Esophagus squamous epithelium (tissue), 5 donors: ENCODE measurements at places on chromosomes 11 and 22.

- DNase-seq = no peak
Observed at GRCh38 chr11:121039971-121040613, 16.2 kb downstream of the TBCEL start.

- DNase-seq = no peak
Observed at GRCh38 chr11:8841899-8842298, 69.1 kb upstream of the AKIP1 start.

GRCh38 chr22:25368271-25368670 is 148.8 kb downstream of the CRYBB2 start:
- no peak for DNase-seq

GRCh38 chr11:101299210-101299609 is 169.6 kb upstream of the PGR start:
- DNase-seq = no peak

GRCh38 chr22:21032037-21032867 is at the start of gene SLC7A4:
Gene SLC7A4 (minus strand): TSS chr22:21032561. CDS start chr22:21031812, 749 bp downstream.
- no peak for DNase-seq
